ENCODE measurements at places on chromosomes 3 and 15.

- no peak for DNase-seq
Measured at GRCh38 chr15:94442480-94442879, 211.1 kb downstream of the MCTP2 start.

GRCh38 chr3:114519415-114519814 is 225.6 kb downstream of the TIGIT start:
- DNase-seq, result peak; percentile 26

GRCh38 chr3:141663993-141664392 is 74.1 kb upstream of the RNF7 start:
- DNase-seq, result no peak

GRCh38 chr3:56881841-56882240 is 80.1 kb upstream of the ARHGEF3 start:
- no peak for DNase-seq

DNA sequence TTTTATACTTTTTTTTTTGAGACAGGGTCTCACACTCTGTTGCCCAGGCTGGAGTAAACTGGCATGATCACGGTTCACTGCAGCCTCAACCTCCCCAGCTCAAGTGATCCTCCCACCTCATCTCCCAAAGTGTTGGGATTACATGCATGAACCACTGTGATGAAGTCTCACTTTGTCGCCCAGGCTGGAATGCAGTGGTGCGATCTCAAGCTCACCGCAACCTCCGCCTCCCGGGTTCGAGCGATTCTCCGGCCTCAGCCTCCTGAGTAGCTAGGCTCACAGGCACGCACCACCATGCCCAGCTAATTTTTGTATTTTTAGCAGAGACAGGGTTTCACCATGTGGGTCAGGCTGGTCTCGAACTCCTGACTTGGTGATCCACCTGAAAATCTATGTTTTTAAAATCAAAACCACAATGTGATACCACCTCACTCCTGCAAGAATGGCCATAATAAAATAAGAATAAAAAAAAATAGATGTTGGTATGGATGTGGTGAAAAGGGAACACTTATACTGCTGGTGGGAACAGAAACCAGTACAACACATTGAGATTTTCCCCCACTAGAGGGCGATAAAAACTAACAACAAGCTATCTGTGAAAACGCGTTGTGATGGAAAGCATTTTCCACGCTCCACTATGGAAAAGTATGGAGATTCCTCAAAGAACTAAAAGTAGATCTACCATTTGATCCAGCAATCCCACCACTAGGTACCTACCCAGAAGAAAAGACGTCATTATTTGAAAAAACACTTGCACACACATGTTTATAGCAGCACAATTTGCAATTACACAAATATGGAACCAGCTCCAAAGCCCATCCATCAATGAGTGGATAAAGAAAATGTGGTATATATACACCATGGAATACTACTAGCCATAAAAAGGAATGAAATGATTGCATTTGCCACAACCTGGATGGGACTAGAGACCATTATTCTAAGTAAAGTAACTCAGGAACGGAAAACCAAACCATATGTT is 26.8 kb upstream of the OCA2 start:
- DNase-seq, result no peak

Measured in CD4-positive, CD25-positive, alpha-beta regulatory T cell (primary cell).